BE2C (cell line): ENCODE measurements at places on chromosomes 11 and 22.

DNA sequence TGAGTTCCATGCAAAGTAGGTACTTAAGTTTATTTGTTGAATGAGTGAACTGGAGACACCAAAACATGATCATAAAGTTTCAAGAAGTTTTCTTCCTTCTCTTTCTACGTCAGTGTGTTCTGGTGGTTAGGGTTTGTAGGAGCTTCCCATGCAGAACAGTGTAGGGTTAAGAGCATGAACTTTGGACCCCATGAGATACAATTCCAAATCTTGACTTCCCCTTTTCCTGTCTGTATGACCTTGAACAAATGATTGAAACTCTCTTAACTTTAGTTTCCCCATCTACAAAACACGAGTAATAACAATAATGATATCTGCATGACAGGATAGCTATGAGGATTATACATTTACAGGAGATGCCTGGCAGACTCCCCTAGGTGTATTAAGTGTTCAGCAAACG lies 41.0 kb upstream of the TENM4 start:
- DNase-seq, result no peak

DNA sequence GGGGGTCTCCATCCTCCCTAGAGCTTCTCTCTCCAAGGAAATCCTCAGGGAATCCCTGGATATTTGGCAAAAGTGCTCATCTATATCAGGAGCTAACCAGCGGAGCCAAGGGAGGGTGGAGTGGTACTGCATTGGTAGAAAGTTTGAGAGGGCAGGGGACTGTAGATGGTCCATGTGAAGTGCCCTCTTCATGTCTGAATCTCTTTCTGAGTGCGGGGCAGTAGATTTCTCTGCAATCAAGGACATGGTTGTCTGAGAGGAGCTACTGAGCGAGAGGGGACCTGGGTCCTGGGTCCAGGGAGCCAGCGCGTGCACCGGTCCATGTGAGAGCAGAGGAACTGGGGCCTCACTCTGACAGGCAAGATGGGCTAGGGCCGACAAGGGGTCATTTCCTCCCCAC lies 701 bp downstream of the DIXDC1 start:
- DNase-seq, result no peak

- no peak for DNase-seq
Observed at GRCh38 chr11:131581046-131581445, 210.6 kb downstream of the NTM start.

GRCh38 chr11:10503777-10504480 lies 37.1 kb downstream of the RNF141 start:
- no peak for DNase-seq

- peak; percentile 57 for DNase-seq
Observed at GRCh38 chr22:37199760-37200108, 11.7 kb upstream of the C1QTNF6 start.

GRCh38 chr11:73219396-73220285 lies 1.6 kb downstream of the P2RY2 start:
- no peak for DNase-seq

DNA sequence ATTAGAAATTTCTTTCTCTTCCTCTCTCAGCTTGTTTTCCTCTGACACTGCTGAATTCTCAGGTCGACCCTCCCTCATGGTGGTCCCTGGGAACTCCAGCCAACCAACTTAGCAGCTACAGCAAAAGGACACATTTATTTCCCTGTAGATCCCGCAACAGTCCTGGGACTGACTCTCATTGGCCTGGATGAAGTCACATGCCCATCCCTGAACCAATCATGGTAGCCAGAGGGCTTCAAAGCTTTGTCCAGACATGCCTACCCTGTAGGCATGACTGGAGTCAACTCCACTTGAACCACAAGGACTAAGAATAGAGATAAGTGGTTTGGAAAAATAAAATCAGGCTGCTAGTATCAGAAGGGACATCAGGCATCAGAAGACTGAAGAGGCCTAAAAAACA lies 84.6 kb upstream of the LRRC55 start:
- DNase-seq, result no peak

DNA sequence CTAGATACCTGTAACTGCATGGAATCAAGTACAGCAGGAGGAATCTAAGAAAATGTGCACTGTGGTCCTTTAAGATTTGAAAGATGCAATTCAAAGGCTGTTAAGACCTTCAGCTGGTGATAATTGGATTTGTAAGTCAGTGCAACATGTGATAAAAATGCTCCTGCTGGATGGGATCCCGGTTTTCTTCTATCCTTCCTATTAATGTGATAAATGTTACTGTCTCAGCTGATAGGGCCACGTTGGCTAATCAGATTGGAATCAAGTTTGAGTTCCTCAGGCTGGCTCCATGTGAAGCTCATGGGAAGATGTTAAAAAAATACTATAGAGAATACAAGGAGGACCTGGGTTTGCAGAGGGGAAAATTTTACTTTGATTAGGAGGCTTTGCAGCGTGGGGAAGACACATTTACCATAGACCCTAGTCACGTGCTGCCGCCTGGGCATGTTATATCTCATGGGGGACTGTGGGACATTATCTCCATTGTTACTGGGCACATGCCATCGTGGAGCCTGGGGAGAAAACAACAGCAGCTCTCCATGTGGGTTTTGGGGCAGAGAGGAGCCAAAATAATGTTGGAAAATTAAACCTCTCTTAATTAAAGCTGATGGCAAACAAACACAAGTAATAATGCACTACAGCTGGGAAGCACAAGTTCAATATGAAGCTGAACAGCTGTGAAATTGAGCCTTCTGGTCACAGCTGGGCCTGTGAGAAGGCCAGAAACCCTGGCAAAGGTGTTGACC lies 652.5 kb downstream of the NTM start:
- no peak for DNase-seq

GRCh38 chr11:124115782-124116616 lies 749 bp downstream of the VWA5A start:
- DNase-seq, result no peak

DNA sequence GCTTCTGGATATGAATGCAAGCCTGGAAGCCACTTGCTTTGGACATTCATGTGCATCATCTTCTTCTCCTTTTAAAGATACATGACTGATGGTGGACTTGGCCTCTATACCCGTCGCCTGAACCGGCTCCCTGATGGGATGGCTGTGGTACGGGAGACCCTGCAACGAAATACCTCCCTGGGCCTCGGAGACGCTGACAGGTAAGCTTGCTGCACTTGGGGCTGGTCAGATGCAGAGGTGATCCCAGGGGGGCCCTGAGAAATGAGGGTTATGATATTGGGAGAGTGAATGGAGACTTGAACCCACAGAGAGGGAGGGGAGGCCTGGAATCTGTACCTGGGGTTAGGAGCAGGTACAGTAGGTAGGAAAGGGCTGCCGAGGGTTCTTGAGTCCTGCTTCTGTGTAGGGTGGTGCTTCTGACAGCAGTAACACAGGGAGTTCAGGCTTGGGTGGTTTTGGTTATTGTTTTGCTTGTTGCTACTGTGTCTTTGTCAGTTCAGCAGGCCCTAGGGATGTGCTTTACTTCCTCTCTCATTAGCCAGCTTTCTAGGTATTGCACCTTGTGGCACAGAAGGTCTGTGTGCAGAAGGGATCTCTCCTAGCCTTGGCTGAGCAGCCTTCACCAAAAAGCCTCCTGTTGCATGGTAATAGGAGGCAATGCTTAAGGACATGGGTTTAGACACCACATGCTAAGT lies 176.1 kb downstream of the DBX1 start:
- no peak for DNase-seq

DNA sequence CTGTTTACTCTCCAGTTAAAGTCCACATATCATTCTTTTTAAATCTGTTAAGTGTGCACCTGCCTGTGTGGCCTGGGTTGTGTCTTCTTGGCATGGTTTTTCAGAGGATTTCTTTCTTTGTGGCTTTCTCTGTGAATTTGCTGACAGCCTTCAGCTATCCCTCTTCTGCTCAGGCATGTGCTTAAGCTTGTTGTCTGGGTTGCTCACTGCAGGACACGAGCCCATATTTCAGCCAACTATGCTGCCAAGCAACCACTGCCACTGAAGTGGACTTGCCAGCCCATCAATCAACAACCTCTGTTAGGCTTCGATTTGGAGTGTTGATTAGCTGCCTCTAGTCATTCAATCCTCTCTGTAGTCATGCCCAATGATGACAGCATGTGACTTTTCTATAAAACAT lies 18.4 kb downstream of the OR51I2 start:
- no peak for DNase-seq

DNA sequence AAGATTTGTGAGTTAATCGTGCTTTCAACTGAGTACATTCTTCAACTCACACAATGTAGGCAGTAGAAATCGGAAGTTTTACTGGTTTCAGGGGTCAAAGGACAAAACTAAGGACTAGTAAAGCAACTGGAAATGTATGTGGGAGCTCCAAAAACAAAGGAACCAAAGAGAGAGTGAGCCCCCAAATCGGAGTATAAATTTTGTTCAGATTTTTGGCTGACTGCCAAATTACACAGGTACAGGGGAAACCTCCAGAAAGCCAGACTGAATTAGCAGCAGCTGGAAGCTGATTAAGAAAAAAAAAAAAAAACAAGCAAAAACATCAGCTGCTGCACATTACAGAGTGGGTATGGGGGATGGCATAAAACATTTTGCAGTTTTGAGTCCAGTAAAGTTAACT lies 75.2 kb upstream of the GNAZ start:
- DNase-seq, result no peak

DNA sequence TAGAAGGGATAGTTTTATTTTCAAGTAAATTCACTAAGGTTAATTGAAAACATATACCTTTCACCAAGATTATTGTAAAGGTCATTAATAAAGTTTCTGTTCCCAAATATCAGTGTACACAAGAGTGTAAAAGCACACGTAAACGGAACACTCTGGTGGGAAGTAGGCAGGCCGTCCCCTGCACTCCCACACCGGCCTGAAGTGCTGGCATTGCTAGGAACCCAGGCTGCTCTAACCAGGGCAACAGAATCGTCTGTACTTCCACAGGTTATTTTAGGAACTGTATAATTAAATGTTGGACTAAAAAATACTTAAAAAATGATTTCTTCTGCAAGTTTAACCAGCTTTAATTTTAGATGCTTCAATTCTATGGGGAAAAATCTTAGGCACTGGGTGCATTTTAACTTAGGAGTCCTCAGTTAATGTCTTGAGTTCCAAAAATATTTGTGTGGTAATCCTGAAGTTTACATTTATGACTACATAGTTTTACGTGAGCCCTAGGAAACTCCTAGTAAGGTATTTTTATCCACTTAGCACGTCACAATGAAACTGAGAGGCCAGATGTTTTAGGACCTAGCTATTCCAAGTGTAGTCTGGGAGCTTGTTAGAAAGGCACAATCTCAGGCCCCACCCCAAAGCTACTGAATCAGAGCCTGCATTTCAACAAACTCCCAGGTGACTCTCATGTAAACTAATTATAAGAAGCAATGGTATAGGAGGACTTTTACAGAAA lies 31.2 kb downstream of the KMT5B start:
- DNase-seq, result no peak

- DNase-seq, result no peak
Observed at GRCh38 chr11:62269654-62270278, at the start of gene SCGB2A2. SCGB2A2 (plus strand) TSS chr11:62270158; CDS start chr11:62270217, 59 bp downstream.
